ENCODE measurements at places on chromosomes 1 and 21.

GRCh38 chr1:3219005-3219790 lies 150.2 kb downstream of the PRDM16 start:
- DNase-seq, result no peak

GRCh38 chr1:84330125-84330984 lies 28.8 kb downstream of the SAMD13 start:
- DNase-seq, result no peak

DNA sequence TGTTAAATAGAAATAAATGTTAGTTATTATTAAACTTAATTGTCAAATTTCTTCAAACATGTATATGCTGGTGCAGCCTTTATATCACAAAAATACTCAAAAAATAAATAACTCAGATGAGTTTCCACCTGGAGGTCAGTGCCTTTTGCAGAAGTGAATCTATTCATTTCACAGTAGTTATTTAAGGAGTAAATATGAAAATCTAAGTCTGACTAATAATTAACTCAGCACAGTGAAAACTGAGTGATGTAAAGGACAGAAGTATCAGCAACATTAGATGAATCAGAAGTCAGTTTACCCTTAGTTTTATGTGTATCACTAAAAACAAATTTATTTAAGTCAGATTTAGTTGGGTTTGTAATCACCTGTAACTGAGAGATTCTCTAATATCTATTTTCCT lies 2135.4 kb downstream of the MRPL39 start:
- DNase-seq, result no peak

- DNase-seq, result peak; percentile 89
These were observed 109.6 kb downstream of the KCNN3 start for GRCh38 chr1:154760469-154760933.

GRCh38 chr21:39553331-39553730 lies 59.4 kb upstream of the B3GALT5 start:
- DNase-seq, result no peak

- no peak for DNase-seq
These were observed 59.1 kb downstream of the USP24 start for GRCh38 chr1:55156093-55156492.

DNA sequence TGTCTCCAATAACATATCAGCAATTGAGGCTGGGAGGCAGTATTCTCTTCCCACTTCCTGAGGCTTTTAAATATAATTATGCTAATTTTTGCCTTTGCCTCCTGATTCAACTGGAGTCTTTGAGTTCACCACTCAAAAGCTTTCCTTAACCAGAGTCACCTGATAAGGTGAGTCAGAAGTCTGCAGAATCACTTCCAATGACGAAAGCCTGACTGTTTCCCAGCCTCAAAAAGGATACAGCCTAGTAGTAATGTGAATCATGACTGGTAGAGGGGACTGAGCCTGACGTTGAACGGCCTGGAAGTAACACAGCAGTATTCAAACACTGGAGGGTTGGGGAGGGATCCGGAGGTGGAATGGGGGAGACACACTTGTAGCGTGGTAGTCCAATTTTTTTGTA lies 10.4 kb upstream of the MRPL9 start:
- no peak for DNase-seq

DNA sequence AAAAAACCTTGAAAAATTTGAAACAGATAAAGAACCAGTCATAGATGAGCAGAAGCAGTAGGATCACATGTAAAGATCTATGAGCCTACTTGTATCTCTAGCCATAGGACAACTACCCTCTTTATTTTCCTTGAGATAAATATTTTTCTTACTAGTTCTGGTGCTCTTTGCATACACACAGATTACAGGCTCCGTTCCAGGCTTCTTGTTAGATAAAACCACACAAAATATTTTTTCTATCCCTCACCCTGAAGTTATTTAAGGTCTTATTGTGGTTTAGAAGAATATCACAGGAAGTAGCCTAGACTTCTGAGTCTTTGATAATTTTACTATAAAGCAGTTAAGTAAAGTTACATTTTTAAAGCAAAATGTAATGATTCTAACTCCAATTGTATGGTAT lies 512.2 kb downstream of the NEGR1 start:
- no peak for DNase-seq

GRCh38 chr21:44443291-44443890 lies 11.9 kb upstream of the LRRC3 start:
- no peak for DNase-seq

- DNase-seq, result no peak
These were observed 125.9 kb upstream of the ESRRG start for GRCh38 chr1:216849146-216849545.

GRCh38 chr1:41980827-41981653 lies 62.3 kb upstream of the HIVEP3 start:
- no peak for DNase-seq

DNA sequence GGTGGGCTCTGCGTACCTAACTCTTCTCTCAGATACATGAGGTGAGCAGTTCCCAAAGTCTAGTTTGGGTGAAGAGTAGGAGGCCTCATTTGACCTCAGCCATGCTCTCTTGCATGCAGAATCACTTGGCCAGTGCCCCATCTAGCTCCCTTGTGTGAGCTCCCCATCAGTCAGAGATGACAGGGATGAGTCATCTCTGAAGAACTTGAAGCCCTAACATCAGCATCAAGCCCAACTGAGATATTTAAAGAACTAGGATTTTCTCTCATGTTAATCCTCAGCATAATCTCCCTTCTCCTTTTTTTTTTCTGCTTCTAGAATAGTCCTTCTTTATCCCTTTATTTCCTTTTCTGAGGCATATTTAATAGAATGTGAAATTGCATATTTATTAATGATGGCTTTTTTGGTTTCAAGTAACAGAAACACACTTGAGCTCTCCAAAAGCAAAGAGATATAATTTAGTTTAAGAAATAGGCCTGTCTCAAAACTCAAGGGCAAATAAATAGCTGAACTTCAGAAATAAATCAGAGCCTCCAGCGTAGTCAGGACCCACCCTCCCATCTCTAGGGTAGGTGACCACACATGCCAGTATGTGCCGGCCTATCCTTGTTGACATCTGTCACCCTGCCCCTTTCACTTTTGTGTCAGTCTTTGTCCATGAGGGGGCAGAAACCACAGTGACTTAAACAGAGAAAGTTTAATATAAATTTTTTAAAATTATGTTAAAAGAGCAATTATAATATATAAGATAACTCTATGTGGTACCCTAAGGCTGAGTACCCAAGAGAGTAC lies 112.3 kb downstream of the TSEN15 start:
- DNase-seq, result no peak

- no peak for DNase-seq
These were observed 307.9 kb upstream of the PRMT6 start for GRCh38 chr1:106748606-106749005.

DNA sequence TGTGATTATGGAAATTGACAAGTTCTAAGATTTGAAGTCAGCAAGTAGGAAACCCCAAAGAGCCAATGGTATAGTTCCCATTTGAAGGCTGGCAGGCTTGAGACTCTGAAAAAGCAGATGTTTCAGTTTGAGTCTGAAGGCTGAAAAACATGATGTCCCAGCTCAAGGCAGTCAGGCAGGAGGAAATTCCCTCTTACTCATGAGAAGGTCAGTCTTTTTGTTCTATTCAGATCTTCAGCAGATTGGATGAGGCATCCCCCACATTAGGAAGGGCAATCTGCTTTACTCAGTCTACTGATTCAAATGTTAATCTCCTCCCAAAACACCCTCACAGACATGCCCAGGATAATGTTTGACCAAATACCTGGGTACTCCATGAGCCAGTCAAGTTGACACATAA lies 372.5 kb upstream of the ST6GALNAC5 start:
- no peak for DNase-seq
